Muscle of back (tissue), 13 donors: ENCODE measurements at places on chromosomes 3 and 15.

DNA sequence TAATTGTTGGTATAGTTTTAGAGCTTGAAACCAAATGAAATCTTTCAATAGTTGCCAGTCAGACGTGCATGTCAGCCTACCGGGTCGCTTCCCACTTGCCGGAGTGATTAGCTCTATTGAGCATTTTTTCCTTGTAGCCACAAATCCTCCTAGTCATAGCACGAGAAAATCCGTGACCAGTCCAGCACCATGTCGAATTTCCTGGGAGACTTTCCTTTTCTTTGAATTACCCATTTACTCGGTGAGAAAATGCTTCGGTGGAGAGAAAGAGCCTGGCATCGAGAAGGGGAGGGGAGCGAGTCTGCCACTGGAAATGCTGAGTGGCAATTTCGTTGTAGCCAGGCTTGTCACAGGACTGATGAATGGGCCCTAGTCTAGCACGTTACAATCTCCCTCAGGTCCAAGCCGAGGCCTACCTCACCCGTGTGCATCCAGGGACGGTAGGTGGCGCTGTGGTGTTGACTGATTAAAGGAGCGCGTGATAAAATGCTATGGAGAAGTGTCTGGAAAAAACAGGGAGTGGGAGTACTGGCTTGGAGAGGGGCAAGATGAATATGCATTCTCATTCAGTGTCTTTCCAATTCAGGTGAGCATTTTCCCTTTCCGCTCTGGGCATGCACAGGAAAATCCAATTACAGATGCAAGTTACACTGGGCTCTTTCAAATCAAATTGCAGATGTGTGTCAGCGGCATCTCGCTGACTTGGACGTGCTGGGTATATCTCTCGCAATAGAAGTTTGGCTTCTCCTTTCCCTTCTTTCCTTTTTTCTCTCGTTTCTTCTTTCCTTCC lies 238.8 kb downstream of the EDEM1 start:
- peak; percentile 85 for DNase-seq

DNA sequence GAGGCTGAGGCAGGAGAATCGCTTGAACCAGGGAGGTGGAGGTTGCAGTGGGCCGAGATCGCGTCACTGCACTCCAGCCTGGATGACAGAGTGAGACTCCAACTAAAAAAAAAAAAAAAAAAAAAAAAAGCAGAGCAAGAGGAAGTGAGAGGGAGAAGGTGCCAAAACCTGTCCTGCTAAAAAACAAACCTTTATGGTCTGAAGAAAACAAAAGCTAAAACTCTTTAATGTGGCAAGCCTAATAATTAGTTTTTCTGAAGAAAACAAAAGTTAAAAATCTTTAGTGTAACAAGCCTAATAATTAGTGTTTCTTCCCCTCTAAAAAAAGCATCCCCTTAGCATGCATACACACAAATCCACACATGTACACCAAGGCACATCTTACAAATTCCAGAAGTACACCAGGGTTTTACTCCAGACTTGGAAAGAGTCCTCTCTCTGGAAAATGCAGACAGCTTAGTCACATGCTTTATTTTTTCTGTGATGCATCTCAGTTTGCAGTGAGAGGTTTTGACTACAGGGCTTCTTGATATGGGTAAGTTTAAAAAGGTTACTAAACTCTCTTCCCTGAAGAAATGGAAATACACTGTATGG lies 65.9 kb downstream of the HACD2 start:
- DNase-seq = no peak

- no peak for DNase-seq
Observed at GRCh38 chr3:44039006-44039405, 202.7 kb upstream of the TOPAZ1 start.

GRCh38 chr3:30989276-30990030 lies 95.0 kb upstream of the GADL1 start:
- DNase-seq = peak; percentile 30

DNA sequence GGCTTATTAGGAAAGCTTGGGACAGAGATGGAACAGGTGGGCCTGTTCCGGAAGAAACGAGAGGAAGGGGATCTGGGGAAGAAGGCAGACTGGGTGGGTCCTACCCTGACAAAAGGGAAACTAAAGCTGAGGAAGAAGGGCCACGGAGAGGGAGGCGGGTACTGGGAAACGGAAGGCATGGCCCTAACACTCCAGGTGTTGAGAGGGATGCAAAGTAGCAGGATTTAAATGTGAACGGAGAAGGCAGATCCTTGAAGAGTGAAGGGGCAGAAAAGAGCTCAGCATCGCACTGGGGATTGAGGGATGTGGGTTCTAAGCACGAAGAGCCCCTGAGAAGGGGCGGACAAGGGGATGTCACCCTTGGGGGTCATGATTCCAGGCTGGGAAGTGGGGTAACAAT lies 735 bp downstream of the STIMATE start:
- peak; percentile 11 for DNase-seq

DNA sequence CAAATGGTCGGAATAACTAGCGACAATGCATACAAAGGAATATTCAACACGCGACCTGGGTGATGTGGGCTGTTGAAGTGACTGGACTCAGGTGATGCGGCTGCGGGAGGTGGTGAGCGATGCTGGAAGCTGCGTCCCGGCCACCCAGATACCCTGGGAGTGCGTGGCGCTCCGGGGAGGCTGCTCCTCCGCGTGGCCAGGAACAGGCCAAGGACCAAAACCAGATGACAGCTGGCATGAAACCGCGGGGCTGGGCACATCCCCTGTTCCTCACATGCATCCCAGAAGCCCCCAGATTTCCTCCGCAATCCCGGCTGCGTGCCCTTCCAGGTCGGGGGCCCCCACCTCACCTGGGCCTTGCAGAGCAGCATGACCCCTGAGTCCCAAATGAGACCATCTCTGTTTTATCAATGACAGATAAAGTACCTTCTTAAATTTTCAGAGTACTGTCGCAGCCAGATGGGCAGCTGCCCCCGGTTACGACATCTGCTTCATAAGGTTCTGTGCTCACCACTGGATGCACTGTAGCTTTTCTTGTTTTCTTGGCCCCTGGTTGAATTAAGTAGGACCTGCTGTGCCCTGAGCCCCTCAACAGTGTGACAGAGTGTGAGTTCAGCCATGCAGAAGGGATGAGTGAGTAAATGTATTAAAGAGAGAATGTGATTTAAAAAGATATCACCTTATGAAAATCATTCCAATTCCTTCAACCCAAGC lies 278.2 kb downstream of the GABRG3 start:
- no peak for DNase-seq

GRCh38 chr15:98649472-98650416 lies 1.4 kb downstream of the IGF1R start:
- peak; percentile 51 for DNase-seq

DNA sequence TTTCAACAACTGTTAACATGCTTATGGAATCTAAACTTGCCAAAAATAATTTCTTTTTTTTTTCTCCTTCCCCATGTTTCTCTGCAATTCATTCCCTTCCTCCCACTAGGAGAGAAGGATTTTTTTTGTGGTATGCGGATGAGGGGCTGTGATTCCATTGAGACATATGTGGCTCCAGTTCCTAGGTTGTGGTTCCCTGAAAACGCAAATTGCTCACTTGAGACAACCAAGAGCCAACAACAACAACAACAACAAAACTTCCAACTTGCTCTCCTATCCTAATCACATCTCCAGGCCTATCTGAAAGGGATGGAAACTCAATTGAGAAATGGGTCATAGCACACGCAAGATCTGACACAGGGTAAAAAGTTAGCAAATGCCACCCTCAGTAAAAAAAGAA lies 406.5 kb upstream of the TGFBR2 start:
- no peak for DNase-seq

- DNase-seq = no peak
Observed at GRCh38 chr3:160224256-160224655, 966 bp upstream of the C3orf80 start.

GRCh38 chr15:99495430-99496301 lies 70.1 kb upstream of the MEF2A start:
- DNase-seq = no peak

GRCh38 chr3:187913617-187914033 lies 168.4 kb upstream of the BCL6 start:
- no peak for DNase-seq

DNA sequence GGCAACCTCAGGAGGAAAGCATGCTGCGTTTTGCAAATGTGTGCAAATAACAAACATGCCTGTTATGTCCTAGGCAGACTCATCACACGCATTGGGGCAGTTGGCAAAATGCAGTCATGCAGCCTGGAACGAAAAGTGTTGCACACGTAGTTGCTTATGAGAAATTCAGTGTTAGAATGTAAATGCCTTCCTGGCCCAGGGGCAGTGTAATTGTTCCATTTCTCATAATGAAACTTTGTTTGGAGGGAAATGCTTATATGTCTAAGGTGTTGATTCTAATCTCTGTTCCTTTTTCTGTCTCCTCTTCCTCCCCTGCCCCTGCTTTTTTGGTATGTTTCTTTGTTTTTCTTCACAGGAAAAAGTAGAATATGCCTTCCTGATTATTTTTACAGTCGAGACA lies 156.0 kb downstream of the CACNA1D start:
- DNase-seq = no peak

GRCh38 chr3:46013316-46014094 lies 13.8 kb downstream of the XCR1 start:
- DNase-seq = no peak

- DNase-seq = no peak
Observed at GRCh38 chr3:112001526-112001925, 2.8 kb downstream of the TAGLN3 start.

DNA sequence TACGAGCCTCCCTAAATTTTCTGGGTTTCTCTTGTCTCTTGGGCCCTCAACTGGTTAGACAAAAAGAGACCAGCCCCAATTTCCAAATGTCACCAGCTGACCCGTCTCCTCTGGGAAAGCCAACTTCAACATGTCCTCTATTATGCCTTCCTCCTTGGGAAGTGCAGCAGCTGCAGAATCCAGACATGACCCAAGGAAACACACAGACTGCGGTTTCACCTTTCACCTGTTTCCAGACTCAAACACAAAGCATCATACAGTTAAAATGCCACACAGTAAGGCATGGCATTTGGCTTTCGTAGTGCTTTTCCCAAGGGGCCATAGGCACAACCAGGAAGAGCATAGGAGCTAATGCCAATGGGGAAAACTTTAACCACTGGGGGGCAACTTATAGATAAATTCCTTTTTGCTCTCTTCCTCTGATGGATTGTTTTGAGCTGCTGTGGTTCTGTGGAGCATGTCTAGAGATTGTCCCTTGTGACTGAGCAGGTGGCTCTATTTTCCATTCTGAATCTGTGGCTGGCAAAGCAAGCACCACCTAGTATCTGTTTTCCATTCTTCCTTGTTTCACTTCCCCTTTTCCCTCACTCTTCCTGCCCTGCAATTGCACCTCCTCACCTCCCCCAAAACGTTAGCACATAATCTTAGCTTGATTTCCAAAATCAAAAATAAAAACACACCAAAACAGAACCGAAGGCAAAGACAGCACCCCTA lies 49.3 kb downstream of the HHLA2 start:
- no peak for DNase-seq

GRCh38 chr3:157588386-157589060 lies 85.3 kb upstream of the VEPH1 start:
- DNase-seq = peak; percentile 47

DNA sequence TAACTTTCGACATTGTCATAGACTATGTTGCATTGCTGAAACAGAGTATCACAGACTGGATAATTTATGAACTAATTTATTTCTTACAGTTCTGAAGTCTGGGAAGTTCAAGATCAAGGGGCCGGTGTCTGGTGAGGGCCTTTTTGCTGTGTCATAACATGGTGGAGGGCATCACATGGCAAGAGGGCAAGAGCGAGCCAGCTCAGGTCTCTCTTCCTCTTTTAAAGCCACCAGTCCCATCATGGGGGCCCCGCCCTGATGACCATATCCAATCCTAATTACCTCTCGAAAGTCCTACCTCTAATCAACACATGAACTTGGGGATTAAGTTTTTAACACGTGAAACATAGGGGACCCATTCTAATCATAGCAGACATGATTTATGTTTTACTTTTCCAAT lies 33.5 kb upstream of the DCUN1D1 start:
- DNase-seq = no peak

DNA sequence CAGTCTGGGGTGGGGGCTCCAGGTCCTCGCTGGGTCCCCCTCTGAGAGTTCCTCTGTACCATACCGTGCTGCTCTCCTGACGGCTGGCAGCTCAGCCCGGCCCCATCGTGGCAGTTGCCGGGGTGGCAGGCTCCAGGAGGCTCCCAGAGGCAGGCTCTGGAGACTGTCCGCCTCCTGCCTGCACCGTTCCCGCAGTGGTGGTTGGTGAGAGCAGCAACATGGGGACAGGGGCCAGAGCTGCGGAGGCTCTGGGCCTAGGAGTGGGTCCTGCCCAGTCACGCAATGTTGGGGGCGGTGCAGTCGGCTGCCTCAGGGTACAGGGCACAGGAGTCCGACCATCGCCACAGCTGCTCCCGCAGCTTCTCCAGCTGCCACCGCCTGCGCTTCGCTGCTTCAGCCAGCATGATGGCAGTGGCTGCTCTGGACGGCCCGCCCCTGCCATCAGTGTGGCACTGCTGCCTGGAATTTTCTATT lies 492.7 kb downstream of the AGBL1 start:
- no peak for DNase-seq

DNA sequence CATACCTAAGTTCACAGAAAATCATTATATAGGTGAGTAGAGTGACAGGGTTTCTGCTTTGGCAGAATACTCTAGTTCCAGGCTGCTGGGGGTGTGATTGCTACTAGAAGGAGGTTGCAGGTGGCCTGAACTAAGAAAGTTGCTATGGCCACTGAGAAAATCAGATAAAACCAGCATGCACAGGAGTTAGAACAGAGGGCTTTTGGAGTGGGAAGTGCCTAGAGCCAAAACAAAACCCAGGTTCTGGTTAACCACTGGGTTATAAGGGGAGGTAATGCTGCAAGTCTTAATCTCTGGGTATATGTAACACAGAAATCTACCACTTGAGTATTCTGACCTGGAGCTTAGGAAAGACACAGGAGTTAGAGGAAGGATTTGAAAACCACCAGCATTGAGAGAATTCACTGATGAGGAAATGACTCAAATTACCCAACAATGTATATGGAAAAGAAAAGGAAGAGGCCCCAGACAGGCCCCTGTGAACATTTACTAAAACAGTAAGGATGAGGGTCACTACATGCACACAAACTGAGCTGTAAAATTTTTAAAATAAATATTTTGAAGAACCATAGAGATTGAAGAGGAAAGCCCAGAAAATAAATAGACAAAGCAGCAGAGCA lies 60.0 kb downstream of the PLOD2 start:
- no peak for DNase-seq

- DNase-seq = no peak
Observed at GRCh38 chr15:66881173-66881905, 179.3 kb downstream of the SMAD6 start.

DNA sequence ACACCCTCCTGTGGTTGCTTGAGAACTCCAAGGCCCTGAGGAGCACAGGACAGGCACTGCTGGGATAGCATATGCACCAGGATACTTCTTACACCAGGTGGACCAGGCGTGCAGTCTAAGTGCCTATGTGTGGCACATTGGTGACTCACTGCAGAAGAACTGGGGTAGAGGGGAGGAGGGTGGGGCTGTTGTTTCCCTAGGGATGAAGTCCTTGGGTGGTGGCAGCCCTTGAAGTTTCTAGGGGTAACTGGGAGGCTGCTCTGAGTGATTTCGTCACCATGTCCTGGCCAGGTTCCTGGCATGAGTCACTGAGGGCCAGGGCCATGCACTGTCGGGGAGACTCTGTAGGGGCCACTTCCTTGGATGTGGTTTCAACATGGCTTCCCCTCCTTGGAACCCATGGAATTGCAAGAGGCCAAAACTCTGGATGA lies 15.9 kb downstream of the MYZAP start:
- DNase-seq = no peak

- DNase-seq = no peak
Observed at GRCh38 chr3:71487418-71487817, 96.1 kb downstream of the FOXP1 start.

GRCh38 chr3:32437896-32438295 lies 46.2 kb downstream of the CMTM7 start:
- no peak for DNase-seq
